ENCODE measurements at places on chromosomes 6 and 20. TPM values are rescaled to one million over a fixed set of nuclear protein-coding genes. Genes with fewer than 3 reads are reported as not detected.

Gene SLC2A10
- 14.7 TPM for total RNA-seq

- no peak for DNase-seq
Observed at GRCh38 chr6:40914005-40914404, 125.0 kb downstream of the UNC5CL start.

GRCh38 chr20:37986873-37987601 lies 46.2 kb downstream of the TTI1 start:
- DNase-seq, result no peak

DNA sequence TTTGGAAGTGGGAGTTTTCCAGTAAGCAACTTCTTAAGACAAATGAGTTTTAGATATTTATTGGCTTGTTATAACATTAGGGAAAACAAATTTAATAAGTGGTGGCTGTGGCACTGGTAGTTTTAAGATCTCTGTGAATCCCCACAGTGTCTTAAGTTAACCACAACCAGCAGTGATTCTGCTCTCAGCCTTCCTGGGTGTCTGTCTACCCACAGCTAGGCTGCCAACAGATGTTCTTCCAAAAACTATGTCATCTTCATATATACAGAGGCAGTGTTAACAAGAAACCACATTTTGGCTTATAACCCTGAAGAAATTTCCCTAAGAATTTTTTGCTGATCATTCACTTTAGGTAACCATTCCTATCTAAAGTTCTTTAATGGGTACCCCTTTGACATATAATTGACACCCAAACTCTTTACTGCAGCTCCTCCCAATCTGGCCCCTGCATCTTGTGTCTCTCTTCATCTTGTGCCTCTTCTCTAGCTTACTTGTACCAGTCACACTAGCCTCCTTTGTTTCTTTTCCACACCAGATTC lies 52.7 kb downstream of the TOP1 start:
- no peak for DNase-seq

Gene HLA-DQA2
- total RNA-seq, result 10.2 TPM

DNA sequence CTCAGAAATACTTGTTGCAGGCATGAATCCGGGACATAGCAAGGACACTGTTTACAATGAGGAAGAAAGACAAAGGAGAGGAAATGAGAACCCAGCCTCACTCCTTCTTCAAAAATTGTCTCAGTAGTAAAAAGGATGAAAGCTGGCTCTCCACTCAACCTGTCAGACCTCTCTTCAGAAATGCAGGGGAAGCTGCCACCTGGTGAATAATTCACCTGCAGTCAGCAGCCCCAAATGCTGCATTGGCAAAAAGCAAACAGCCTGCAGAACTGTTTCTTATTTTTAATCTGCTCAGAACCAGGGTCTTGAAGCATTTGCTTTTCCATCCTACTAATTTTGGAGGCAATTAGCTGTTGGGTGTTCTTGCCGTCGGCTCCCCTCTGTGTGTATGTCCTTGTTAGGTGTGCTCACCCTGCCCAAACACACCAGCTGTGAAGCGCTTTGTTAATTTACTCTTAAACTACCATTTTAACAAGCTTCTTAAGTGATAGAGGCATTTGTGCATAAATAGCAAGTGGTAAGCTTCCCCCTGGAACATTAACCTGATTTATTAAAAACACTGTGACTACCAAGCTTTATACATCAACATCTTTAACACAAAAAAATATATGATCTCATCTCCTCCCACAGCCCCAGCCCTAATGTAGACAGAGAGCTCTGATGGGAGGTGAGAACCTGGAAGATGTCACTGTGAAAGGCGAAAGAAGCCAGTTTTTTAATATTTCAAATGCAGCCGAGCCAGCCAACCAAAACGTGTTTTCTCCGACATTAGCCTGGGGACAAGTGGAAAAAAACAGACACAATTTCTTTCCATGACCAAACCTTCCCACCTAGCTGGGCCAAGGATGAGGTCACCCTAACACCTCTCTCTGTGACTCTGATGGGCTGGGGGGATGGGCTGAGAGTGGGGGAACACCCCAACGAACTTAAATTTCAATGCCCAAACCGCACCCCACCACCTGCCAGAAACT lies 451.0 kb upstream of the SULF2 start:
- DNase-seq, result peak; percentile 17

- no peak for DNase-seq
Observed at GRCh38 chr20:52496191-52496590, 304.6 kb upstream of the ZFP64 start.

Gene GNAS-AS1
- 1.5 TPM for total RNA-seq

Gene FOXF2
- total RNA-seq, result 0.58 TPM

GRCh38 chr6:43860285-43860684 lies 90.3 kb downstream of the VEGFA start:
- DNase-seq, result no peak

Gene AKAP12
- total RNA-seq, result 142 TPM

GRCh38 chr6:81455641-81456040 lies 296.8 kb downstream of the TENT5A start:
- no peak for DNase-seq
